IPS DF 6.9 (cell line): ENCODE measurements at places on chromosomes 6 and 20.

GRCh38 chr6:17884498-17885478, 102.6 kb downstream of the KIF13A start:
- no peaks in the 10 kb centered on the region for H3K27me3 ChIP-seq
- H3K4me1 ChIP-seq, result no peaks in the 10 kb centered on the region
- no peak overlapping the region for H3K27ac ChIP-seq
- DNase-seq, result no peak
- no peak overlapping the region for H3K4me3 ChIP-seq

- H3K4me3 ChIP-seq, result no peak overlapping the region
- no peak for DNase-seq
- H3K4me1 ChIP-seq, result no peaks in the 10 kb centered on the region
- no peak overlapping the region for H3K27ac ChIP-seq
Measured at GRCh38 chr6:71967436-71967835, 81.1 kb downstream of the RIMS1 start.

- peaks cover 4% of the 10 kb centered on the region; the same call in 1 of the 2 replicates for H3K4me1 ChIP-seq
- H3K4me3 ChIP-seq, result no peak overlapping the region
- DNase-seq, result no peak
- no peak overlapping the region for H3K27ac ChIP-seq
- H3K27me3 ChIP-seq, result no peaks in the 10 kb centered on the region
Measured at GRCh38 chr6:44117397-44118128, 9.7 kb downstream of the MRPL14 start.

DNA sequence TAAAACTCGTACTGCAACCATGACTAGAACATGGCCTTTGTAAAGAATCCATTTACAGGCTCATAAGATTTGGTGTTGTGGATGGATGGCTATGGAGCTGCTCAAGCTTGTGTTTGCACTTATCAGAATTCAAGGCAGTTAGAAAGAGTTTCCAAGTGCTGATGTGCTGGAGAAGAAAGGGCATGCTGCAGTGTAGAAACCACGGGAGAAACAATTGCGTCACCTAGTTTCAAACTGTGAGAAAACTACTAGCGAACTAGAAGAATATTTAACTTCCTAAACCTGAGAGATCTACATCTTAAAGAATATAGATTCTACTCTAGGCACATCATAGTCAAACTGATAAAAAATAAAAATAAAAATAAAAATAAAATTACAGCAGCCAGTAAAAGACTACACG, 116.2 kb downstream of the SGK1 start:
- H3K27ac ChIP-seq, result no peak overlapping the region
- H3K36me3 ChIP-seq, result no peaks in the 10 kb centered on the region
- H3K4me3 ChIP-seq, result no peak overlapping the region
- H3K27me3 ChIP-seq, result no peaks in the 10 kb centered on the region

DNA sequence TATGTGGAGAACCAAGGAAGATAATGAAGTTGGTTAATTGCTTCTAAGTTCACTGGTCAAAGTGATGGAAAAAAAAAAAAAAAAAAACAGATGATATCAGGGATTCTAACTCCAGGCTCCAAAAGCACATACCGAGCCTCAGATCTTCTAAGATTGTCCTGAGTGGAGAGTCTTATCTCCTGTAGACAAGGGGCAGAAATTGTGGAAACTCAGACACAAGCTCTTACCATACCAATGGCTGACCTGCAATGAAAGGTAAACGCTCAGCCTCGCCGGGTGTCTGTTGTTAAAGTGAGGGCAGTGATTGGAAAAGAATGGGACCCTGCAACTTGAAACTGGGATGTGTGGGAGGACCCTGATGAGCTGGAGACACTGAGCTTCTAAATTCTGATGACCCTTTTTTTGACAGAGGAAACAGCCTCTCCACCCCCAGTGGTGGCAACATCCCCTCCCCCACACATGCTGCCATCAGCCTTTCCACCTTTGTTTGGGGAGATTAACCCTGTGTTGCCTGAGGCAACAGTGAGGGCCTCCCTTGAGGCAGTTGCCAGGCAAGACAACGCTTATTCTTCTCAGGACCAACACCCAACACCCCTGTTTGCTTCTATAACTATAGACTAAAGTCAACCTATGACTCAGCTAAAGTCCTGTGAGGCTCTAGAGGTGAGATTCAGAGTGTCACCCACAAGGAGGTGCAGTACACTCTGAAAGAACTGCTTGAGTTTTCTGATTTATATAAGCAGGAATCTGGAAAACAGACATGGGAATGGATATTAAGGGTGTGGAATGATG, 154.0 kb downstream of the THBS2 start:
- H3K4me3 ChIP-seq, result no peak overlapping the region
- no peaks in the 10 kb centered on the region for H3K27me3 ChIP-seq
- peak; percentile 11 for DNase-seq
- no peaks in the 10 kb centered on the region for H3K36me3 ChIP-seq
- no peaks in the 10 kb centered on the region for H3K4me1 ChIP-seq

- no peaks in the 10 kb centered on the region for H3K36me3 ChIP-seq
- no peaks in the 10 kb centered on the region for H3K27me3 ChIP-seq
- no peak overlapping the region for H3K27ac ChIP-seq
- no peak overlapping the region for H3K4me3 ChIP-seq
- no peaks in the 10 kb centered on the region for H3K4me1 ChIP-seq
Measured at GRCh38 chr6:151081656-151082055, 158.1 kb upstream of the AKAP12 start.

- no peak overlapping the region for H3K4me3 ChIP-seq
- H3K27me3 ChIP-seq, result no peaks in the 10 kb centered on the region
- H3K27ac ChIP-seq, result no peak overlapping the region
- no peaks in the 10 kb centered on the region for H3K36me3 ChIP-seq
- H3K4me1 ChIP-seq, result no peaks in the 10 kb centered on the region
- no peak for DNase-seq
Measured at GRCh38 chr6:139763468-139764210, 389.2 kb upstream of the CITED2 start.

- no peak for DNase-seq
- H3K4me1 ChIP-seq, result no peaks in the 10 kb centered on the region
- no peak overlapping the region for H3K27ac ChIP-seq
- no peaks in the 10 kb centered on the region for H3K27me3 ChIP-seq
- H3K4me3 ChIP-seq, result no peak overlapping the region
- H3K36me3 ChIP-seq, result no peaks in the 10 kb centered on the region
Measured at GRCh38 chr6:39330057-39330456, 7.6 kb upstream of the KCNK16 start.

GRCh38 chr6:138645976-138646640, 127.5 kb upstream of the CCDC28A start:
- H3K27ac ChIP-seq, result no peak overlapping the region
- H3K36me3 ChIP-seq, result no peaks in the 10 kb centered on the region
- H3K4me3 ChIP-seq, result no peak overlapping the region
- H3K27me3 ChIP-seq, result no peaks in the 10 kb centered on the region
- DNase-seq, result no peak

GRCh38 chr6:10589429-10589727, 68.2 kb downstream of the GCNT2 start:
- H3K4me3 ChIP-seq, result no peak overlapping the region
- DNase-seq, result no peak

DNA sequence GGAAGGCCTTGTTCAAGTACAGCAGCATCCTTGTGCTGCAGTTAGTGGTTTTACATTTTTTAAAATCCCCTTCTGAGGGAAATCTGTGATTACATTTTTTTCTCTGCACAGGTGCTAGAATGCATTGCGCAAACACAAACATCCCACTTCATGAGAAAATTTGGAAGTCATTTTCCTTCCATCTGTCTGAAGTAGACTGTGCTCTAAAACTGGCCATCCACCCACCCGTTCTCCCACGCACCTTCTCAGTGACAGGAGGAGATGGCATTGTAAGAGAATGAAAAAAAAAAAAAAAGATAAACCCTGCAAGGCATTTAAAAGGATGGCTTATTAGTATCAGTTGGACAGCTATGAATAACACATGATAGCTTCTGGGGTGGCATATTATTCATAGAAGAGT, 65.0 kb downstream of the SOBP start:
- no peak for DNase-seq
- H3K27me3 ChIP-seq, result no peaks in the 10 kb centered on the region
- H3K4me1 ChIP-seq, result no peaks in the 10 kb centered on the region
- no peaks in the 10 kb centered on the region for H3K36me3 ChIP-seq

DNA sequence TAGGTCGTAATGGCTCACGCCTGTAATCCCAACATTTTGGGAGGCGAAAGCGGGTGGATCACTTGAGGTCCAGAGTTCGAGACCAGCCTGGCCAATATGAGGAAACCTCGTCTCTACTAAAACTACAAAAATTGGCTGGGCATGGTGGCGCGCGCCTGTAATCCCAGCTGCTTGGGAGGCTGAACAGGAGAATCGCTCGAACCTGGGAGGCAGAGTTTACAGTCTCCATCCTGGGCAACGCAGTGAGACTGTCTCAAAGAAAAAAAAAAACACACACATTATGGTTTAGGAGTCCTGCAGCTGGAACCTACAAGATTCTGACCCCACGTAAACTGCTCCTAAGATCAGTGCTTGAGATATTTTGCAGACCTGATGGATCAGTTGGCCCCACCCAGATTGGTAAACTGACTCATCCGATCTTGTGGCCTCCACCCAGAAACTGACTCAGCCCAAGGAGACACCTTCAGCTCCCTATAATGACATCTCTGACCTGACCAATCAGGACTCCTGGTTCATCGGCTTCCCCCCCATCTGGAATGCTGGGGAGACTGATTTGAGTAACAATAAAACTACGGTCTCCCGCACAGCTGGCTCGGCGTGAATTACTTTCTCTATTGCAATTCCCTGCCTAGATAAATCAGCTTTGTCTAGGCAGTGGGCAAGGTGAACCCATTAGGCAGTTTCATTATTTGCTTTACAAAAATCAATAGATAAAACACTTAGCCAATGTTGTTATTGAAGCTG, 96.2 kb upstream of the BTN3A2 start:
- no peaks in the 10 kb centered on the region for H3K4me1 ChIP-seq
- no peak for DNase-seq
- no peaks in the 10 kb centered on the region for H3K27me3 ChIP-seq
